ENCODE measurements at places on chromosomes 7 and 10.

- DNase-seq = no peak
Measured at GRCh38 chr7:19969859-19970493, 196.6 kb upstream of the TMEM196 start.

DNA sequence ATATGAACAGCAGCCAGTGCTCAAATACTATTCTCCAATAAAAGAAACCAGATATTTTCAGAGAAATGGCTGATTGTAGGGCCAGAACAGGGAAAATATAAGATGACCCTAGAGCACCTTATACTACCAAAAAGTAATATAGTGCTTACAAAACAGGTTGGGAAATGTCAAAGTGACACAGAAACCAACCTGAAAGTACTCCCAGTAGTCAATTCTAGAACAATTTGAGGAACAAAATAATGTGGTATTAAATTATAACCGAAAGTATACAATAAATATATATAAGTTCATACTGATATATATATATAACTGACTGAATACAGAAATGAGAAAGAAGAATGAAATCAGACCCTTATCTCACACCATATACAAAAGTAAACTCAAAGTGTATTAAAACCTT lies 657.2 kb upstream of the PHF14 start:
- DNase-seq = no peak

GRCh38 chr7:94410413-94411187 lies 15.9 kb downstream of the COL1A2 start:
- no peak for DNase-seq

DNA sequence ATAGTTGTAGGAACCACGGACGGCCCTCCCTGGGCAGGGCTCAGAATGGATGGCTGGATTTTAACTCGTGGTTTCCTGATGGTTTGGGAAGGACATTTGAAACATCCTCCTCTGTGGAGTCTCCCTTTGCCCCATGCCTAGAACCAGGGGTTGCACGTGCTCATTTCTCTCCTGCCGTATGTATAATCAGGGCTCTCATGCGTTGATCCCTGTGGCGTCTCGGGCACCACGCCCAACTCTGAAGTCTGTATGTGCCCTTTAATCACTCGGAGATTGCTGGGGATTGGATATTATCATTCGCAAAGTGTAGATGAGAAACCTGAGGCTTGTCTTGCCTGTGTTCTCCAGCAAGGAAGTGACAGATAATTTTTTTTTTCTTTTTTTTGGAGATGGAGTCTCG lies 257.1 kb downstream of the CAMK1D start:
- DNase-seq = no peak

GRCh38 chr7:154853727-154854095 lies 149.2 kb downstream of the PAXIP1 start:
- DNase-seq = no peak

GRCh38 chr7:25852939-25853271 lies 299.1 kb upstream of the NFE2L3 start:
- no peak for DNase-seq

GRCh38 chr10:91856637-91857036 lies 52.6 kb downstream of the FGFBP3 start:
- DNase-seq = no peak
